Stimulated activated CD4-positive, alpha-beta T cell treated with anti-CD3 and anti-CD28 coated beads, TNF-alpha, amount 100 ng/mL, for 4 hours (primary cell): ENCODE measurements at places on chromosomes 16 and 17.

GRCh38 chr16:57826706-57827625, 24.7 kb upstream of the KIFC3 start:
- no peak for DNase-seq

- no peak for DNase-seq
Measured at GRCh38 chr17:29603109-29603674, 10.3 kb downstream of the ANKRD13B start.

- no peak for DNase-seq
Measured at GRCh38 chr17:78716814-78717393, 65.2 kb downstream of the CYTH1 start.

- no peak for DNase-seq
Measured at GRCh38 chr16:7614021-7614795, 281.6 kb downstream of the RBFOX1 start.

- no peak for DNase-seq
Measured at GRCh38 chr17:9087921-9088320, 66.6 kb downstream of the NTN1 start.

GRCh38 chr16:87936375-87937230, at the start of gene CA5A:
Gene CA5A, minus strand, starts transcription at chr16:87936529. Its CDS starts 79 bp downstream, at chr16:87936450.
- no peak for DNase-seq

DNA sequence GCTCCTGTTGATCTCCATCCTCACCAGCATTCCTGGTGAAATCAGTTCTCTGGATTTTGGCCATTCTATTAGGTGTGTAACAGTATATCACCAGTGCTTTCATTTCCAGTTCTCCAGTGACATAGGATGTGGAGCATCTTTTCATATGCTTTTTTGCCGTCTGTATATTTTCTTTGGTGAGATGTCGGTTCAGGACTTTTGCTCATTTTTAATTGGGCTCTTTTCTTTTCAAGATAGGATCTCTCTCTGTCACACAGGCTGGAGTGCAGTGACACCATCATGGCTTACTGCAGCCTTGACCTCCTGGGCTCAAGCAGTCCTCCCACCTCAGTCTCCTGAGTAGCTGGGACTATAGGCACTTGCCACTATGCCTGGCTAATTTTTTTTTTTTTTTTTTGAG, 74.2 kb downstream of the TANGO6 start:
- DNase-seq = no peak

DNA sequence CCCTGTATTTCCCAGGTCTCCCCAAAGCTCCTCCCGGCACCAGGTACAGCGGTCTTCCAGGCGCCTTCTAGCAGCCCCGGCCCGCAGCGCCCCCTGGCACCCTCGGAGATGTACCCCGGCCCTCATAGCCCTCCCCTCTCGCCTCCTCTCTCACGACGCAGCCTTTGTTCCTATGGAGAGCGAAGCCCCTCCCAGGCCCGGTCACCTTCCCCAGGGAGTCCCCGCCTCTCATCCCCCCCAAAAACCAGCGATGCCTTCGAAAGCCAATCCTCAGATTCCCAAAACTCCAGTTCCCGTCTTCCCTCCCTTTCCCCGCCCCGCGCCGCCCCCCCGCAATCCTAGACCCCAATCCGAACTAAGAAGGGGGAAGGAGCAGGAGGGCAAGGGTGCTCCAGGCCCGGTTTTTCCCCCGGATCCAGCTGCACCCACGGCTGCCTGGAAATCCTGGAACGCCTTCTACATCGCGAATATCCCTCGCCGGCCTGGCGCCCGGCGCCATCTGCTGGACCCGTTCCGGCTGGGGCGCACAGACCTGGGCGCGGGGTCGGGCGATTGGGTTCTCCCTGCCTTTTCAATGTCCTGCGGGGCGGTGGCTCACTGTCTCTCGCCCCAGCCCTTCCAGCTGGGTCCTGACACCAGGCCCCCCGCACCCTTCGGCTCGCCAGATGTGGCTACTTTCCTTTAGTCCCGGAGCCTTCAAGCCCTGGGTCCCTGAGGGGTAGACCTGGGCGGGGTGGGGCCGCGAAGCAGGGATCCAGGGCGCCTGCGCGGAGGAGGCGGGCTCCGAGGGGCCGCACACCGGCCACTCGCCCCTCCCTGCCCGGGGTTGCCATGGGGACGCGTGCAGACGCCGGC, at the start of gene DNAH2:
Gene DNAH2, plus strand, starts transcription at position 844 of the 855 bp plus-strand sequence. CDS start 1,991 bp downstream, outside the sequence.
- no peak for DNase-seq

GRCh38 chr16:3890091-3890490, 9.6 kb upstream of the CREBBP start:
- no peak for DNase-seq

DNA sequence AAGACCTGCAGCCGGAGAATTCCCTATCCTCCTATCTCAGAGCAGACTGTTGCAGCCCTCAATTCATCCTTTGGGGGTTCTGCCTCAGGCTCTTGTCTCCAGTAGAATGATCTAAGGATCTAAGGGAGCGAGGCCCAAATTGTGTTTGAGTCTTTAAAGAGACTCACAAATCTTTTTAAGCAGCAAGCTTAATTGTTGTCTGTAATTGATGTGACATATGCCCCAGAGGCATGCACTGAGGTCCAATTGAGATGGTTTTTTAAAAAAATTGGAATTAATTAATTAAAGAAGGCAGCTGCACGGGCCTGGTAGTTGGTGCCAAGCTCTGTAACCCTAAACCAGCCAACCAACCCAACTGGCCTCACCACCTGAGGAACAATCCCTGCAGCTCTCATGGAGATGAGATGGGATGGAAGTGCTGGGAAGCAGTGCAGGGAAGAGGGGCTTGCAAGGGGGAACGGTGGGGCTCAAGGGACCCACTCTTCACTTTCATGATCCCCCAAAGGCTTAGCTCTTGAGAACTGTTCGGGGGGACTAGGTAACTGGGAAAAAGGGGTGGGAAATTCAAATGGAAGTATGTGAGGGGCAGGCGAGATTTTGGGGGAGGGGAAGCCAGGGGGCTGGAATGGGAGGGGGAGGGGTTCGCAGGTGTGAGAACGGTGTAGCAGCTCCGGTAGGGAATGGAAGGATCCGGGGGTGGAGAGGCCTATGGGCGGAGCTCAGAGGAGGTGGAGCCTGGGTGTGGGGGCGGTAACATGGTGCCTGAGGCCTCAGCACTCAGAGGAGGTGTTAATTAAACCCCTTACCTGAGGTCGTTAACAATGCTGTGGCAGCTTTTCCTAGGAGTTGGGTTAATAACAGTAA, 9.2 kb upstream of the ZNF652 start:
- no peak for DNase-seq

- DNase-seq = no peak
Measured at GRCh38 chr17:72567774-72568173, 447.0 kb downstream of the SOX9 start.

DNA sequence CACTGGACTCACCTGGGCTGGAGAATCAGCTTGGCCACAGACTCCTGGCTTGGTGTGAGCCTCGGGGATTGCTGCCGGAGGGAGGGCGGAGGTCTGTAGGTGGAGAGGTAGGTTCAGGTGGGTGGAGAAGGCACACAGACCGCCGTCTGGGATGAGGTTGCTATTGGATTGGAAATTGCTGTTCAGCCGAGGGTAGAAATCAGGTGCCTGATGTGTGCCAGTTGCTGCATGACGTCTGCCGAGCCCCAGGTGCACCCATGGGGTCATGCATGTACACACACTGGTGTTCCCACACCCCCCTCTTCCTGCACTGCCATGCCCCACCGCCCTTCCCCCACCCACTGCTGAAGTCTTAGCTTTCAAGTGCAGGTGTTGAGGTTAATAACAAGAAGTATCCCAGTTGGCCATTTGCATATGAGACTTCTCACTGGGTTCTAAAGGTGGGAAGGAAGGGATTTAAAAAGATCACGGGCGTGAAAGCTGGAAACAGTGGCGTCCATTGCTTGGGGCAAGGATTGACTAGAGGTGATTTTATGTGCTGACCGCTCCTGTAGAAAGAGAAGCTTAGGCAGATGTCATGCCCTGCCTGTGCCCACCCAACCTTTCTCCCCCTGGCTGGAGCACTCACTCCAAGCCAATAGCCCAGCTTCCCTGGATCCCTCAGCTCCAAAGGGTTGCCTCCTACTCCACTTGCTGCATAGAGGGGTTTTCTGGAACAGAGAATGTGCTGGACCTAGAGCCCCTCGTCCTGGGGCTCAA, 193.6 kb downstream of the CCDC182 start:
- no peak for DNase-seq

GRCh38 chr16:84899414-84899813, 79.6 kb downstream of the CRISPLD2 start:
- no peak for DNase-seq

GRCh38 chr17:2198927-2199326, 104.7 kb downstream of the SMG6 start:
- no peak for DNase-seq

DNA sequence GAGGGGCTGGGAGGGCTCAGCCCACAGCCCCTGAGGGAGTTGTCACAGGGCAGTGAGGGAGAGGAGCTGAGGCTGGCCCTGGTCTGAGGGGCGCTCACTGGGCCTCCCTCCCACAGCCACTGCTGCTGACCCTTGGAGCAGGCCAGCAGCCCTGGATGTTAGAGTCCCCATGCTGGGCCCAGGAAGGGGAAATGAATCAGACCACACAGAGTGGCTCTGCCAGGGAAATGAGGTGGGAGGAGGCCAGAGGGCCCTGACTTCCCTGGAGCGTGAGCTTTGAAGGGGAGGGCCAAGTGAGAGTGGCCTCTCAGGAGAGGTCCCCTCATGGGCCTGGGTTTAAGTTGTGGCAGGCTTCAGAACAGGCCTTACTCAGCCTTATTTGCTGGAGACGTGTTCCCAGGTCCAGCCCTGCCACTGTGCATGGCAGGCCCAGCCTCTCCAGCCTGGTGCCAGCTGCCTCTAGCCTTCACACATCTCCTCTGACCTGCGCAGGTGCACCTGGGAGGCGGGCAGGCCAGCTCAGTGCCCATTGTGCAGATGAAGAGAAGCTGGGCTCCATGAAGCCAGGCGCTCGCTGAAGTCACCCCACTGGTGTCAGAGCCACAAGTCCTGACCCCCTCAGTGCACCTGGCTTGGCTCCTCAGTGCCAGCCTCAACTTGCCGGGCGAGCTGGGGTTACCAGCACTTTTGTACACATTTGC, 15.4 kb downstream of the GPT2 start:
- no peak for DNase-seq

DNA sequence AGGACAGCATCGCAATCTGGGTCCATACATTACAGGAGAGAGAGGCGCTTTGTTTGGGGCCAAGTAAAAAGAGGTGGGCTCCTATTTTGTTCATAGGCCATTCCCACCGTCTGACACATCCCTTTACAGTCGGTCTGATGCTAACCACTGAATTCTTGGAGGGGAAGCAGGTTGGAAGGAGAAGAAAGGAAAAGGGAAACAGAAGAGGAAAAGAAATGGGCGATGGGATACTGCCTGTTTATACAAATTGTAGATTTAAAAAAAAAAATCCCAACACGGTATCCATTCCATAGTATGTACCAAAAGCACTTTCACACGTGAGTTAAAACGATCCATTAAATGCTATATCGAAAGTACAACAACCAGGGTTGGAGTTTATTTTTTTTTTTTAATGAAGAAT, 4.0 kb upstream of the ZFHX3 start:
- DNase-seq = no peak

- DNase-seq = peak; percentile 64
Measured at GRCh38 chr16:10918294-10919002, 23.8 kb downstream of the DEXI start.

DNA sequence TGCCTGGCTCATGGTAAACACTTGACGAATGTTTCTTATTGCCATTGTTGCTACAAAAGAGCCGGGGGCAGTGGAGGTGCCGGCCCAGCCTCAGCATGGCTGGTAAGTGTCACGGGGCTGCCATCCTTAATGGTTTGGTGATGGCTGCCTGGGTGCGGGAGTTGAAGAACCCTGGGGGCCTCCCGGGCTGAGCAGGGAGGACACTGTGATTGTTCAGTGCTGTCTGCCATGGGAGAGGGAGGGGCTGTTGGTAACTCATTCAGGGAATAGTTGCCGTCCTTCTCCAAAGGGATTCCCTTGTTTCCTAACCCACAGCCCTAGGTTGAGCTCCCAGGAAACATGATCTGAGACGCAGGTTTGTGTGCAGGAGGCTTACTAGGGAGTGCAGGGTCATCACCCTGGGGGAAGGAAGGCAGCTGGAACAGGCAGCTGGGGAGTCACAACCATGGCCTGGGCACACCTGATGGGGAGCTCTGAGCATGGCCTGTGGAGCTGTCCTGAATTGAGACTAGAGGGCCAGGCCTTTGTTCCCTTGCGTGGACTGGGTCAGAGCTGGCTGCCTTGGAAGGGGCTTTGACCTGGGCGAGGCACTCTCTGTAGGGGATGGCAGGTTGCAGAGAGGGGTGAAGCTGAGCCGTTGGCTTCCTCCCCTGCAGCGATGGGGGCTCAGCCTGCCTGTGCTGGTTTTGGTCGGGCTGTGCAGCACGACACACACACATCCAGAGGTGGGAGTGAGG, 85.7 kb downstream of the PLCG2 start:
- no peak for DNase-seq

DNA sequence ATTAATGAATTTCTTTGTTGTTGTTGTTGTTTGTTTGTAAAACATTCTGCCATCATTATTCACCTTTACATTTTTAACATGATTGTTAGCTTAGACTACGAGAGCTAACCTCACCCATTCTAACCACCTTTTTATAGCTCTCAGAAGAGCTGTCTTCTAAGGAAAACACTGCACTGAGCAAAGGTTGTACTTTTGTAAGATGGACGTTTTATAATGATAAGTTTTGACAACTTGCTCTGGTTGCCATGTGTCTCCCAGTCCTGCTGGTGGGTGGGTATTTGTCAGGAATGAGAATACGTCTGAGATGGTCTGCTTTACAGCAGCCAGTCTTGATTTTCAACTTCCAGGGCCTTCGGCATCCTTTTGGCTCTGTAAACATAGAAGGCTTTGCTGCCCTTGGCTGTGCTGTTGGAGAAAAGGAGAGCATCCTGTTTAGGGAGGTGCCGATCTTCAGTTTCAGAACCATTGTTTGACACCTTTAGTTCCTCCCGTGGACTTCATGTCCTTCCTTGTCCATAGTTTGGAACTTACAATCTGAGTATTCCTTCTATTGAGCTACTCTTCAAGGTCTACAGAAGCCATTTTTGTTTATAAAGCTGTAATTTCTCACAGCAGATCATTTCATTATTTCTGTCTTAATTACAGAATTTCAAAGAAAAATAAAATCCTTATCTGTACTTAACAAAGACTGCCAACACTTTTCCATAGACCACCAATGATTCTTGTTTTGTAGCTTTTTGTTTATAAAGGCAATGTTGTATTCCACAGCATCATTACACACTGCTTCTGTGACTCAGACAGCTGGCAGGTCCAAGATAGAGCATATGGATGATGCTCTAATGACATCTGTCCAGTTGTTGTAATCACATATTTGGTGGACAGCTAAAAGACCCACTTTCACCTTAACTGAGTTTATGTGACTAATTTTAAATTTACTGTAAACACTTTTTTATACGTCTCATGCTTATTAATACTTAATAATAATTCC, 270.1 kb upstream of the TBX2 start:
- no peak for DNase-seq

DNA sequence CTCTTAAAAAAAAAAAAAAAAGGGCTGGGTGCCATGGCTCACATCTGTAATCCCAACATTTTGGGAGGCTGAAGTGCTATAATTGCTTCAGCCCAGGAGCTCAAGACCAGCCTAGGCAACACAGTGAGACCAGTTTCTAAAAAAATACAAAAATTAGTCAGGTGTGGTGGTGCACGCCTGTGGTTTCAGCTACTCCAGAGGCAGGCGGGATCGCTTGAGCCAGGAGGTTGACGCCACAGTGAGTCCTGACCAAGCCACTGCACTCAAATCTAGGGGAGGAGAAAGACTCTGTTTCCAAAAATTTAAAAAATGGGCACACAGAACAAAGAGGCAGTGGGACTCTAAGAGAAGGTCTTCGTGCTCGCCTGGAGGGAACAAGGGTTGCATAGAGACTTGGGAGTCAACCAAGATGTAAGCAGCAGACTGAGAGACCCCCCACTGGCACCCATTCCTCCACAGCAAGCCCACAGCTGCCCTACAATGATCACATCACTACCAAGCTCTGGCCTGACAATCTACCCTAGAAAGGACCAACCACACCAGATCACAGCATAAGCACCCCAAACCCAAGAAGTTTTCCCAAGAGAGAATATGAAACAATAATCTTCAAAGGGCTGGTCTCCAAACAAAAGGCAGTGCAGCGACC, 121.6 kb downstream of the ANKRD11 start:
- DNase-seq = no peak
